ENCODE measurements at places on chromosomes 5 and 9.

- no peak for DNase-seq
Measured at GRCh38 chr5:137145721-137146120, 353.4 kb downstream of the SPOCK1 start.

DNA sequence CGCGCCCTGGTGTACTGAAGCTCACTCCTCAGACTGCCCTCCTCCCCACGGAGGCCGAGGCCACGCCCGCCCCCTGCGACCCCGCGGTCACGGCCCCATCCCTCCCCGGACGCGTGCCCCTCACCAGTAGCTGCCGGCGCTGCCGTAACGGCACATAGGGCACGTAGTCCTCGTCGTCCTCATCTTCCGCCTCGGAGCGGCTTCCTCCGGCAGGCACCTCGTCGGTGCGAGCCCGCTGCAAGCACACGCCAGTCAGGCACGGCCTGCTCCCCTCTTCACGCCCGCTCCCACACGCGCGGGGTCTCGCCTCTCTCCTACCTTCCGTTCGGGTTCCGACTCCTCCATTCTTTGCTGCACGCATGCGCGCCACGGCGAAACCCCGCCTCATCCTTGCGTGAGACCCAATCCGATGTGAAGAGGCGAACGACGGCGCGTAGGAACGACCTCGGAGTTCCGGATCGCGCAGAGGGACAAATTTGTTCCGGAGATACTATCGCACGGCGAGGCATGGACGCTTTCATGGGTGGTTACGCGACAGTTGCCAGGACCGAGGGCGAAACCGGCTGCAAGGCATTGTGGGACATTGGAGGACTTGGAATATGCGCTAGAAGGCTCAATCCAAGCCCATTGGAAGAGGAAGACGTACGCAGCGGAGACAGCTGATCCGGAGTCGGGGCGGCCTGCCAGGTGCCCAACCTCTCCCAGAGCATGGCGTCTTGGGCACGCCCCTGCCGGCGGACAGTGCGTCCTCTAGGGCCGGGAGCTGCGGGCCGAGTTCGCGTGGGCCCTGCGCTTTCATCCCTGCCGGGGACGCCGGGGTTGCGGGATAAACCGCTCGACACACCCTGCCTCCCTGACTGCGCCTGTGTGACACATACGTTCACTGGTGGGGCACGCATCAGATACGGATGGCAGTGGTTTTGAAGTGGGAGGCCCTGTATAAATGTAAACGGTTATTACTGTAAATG is at the start of gene DDX41:
Gene DDX41 (minus strand): TSS at position 361 of the 968 bp plus-strand sequence. CDS start 16 bp downstream, at position 345.
- DNase-seq, result peak; percentile 96

DNA sequence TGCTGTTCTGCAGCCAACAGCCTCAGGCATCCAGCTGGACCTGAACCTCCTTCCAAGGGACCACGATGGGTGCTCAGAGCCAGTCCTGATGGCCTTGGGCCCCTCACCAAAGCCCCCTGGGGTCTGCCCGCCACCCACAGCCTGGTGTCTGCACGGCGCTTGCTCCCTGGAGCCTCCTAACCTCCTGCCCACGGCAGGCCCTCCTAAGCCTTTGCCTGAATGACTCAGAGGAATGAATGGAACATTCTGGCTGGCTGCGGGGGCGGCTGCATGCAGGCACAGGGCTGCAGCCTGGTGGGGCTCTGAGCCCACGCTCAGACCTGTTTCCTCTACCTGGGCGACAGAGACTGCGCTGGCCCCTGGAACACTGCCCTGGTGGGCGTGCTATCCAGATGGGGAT is 6.9 kb downstream of the SOHLH1 start:
- no peak for DNase-seq

GRCh38 chr9:123357743-123358059 is 1.7 kb downstream of the CRB2 start:
- DNase-seq, result no peak

- no peak for DNase-seq
Measured at GRCh38 chr9:136178773-136179075, 26.2 kb downstream of the LHX3 start.
